ENCODE measurements at places on chromosomes 3 and 15.
A peak's percentile ranks its signal among the peaks of the same experiment; 100 is the strongest.

- no peak for DNase-seq
Observed at GRCh38 chr3:16668776-16669545, 63.7 kb upstream of the DAZL start.

GRCh38 chr3:143482106-143483088 is 362.8 kb downstream of the CHST2 start:
- no peak for DNase-seq

DNA sequence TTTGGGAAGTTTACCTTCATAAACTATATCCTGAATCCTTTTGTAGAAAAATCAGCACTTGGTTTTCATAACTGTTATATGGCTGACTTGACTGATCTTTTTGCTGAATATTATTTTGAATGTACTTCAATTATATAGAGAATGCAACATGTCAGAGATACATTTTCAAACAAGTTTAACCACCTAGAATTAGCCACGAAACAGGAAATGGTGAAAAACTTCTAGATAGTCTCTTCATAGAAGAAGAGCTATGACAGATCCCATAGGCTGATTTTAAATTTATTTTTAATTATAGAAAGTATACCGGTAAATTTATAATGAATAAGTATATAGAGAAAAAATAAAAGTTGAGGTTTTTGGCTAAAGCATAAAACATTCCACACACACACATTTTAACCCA is 436.8 kb upstream of the DPPA4 start:
- DNase-seq, result no peak

DNA sequence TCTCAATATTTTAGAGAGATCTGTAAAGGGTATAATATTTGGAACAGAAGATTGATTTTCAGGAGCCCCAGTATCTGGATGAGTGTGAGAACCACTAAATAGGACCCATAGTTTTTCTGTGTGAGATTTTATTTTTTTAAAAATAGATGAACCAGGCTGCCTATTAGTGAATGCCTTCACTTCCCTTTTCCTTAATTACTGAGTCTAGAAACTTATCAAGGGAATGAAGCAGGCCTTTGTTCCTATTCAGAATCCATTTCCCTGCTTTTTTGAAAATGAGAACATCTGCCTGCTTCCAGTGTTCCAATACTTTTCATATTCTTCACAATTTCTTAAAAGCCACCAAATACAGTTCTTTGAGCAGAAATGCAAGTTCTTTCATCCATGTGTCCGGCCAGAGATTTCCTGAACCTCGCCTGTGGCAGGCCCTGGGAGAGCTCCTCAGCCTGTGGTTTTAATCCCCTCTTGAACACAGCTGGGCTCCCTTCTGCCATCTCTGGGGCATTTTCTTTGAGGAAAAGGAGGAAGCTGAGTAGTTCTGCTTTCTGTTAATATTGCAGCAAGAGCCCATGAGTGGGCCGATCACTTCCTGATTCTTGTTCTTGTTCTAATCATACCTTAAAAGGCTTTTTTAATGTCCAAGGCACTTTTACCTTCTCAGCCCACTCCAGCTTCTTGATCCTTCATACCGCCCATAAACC is 4.7 kb downstream of the EHD4 start:
- peak; percentile 94 for DNase-seq

DNA sequence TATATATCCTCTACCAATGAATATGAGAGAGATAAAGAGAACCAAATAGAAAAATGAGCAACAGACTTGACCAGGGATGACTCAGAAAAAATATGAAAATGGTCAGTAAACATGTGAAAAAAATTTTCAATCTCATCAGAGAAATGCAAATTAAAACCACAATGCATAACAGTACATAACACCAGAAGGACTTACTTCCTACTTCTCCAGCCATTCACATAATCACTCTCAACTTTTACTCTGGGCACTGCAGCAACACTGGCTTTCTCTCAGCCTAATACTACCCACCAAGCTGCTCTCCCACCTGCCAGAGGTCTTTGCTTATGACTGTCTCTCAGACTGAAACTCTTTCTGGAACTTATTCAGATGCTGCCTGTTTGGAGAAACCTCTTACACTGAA is 49.4 kb downstream of the DPH6 start:
- DNase-seq, result peak; percentile 23

DNA sequence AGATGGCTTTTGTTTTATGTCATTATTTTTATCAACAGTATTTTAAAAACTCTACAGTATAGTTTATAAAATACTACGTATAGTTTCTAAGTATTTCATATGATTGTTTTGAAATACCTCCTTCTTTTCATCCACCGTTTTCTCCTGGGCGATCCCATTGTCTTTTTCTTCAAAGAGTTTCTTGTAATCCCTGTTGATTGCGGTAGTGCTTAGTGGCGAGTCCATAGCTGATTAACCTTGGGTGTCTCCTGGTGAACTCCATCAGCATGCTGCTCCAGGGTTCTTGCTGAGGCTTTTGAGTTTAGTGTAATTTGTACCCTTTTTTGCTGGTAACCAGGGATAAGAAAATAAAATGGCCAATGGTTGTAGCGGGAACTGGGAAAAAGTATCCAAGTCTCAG is 3.6 kb downstream of the PIAS1 start:
- DNase-seq, result no peak

DNA sequence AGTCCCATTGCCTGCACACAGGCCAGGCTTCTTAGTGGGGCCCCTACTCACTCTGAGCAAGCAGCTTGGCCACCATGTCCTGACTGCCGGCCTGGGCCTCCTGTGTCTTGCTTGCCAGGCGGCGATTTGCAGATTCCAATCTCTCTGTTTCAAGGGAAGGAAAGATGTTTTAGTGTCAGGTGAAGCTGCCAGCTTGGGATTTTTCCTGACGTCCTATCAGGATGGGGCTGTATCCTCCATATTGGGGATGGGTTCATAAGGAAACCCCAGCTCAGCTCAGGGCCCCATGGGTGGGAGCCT is 8.5 kb downstream of the AMOTL2 start:
- no peak for DNase-seq

Measured in suppressor macrophage treated with lipopolysaccharide for 4 hours (primary cell).